ENCODE measurements at places on chromosomes 2 and 18.

- DNase-seq, result no peak
Measured at GRCh38 chr2:83067947-83068346, 1391.1 kb downstream of the SUCLG1 start.

GRCh38 chr2:129488376-129488775 lies 491.1 kb upstream of the RAB6C start:
- DNase-seq, result no peak

DNA sequence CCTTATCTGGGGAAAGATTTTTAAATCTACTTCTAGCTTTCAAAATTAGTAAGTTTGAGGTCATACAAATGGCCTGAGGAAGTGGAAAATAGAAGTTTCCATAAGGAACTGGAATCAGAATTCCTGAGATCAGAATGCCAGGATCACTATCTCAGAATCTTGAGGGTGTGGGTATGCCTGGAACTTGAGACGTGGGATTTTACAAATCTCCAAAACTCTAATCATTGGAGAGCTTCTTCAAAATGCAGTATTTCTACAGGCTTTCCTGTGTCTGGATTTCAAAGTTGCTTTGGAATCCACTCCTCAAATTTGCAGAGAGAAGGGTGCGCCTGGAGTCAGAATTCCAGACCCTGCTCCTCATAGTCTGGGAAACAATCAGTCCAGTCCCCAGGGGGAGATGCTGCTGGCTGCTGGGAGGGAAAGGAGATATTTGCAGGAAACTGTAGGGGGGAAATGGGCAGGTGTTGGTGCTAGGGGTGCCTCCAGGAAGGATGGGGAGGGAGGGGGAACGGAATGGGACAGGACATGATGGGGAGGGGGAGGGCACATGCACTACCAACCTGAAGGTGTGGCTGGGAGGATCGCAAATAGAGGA lies 31.0 kb upstream of the CATIP start:
- no peak for DNase-seq

GRCh38 chr2:171822525-171823322 lies 71.3 kb downstream of the SLC25A12 start:
- no peak for DNase-seq

DNA sequence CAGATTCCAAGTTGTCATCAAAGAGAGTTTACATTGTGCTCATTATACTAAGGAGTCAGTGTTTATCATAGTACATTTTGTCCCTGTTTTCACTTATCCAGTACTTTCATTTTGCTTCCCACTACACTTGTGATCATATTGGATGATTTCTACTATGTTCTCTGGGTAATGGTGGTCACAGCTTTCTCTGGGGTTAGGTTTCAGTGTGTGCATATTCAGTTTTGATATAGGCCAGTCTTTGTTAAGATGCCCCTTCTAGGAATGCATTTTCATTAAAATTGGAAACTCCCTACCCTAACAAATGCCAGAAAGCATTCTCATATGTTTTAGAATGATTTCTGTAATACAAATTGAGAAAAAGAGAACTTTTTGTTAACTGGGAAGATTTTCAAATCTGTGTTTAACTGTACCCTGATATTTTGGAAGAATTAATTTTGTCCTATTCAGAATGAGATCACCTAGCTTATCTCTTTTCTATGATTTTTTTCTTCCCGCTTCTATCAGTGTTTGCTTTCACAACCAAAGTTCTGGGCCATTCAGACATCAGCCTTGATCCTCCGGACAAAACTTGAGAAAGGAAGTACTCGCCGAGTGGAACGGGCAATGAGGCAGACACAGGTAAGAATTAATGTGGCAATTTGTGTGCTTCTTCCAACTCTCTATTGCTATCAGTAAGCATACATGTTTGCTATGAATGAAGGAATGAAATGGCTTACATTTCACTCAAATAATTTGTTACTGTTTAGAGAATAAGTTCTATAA lies 74.6 kb downstream of the TTC27 start:
- DNase-seq, result no peak

DNA sequence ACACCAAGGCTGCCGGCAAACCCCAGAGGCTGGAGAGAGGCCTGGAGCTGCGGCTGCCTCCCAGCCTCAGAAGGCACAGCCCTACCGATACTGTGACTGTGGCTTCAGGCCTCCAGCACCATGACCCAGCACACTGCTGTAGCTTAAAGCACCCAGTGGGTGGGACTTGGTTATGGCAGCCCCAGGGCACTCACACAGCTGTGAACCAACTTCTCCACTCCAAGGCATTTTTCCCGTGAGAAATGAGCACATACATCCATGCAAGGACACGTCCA lies 199.5 kb downstream of the NDUFA10 start:
- no peak for DNase-seq

GRCh38 chr2:73922681-73923080 lies 4.0 kb upstream of the DGUOK start:
- no peak for DNase-seq

DNA sequence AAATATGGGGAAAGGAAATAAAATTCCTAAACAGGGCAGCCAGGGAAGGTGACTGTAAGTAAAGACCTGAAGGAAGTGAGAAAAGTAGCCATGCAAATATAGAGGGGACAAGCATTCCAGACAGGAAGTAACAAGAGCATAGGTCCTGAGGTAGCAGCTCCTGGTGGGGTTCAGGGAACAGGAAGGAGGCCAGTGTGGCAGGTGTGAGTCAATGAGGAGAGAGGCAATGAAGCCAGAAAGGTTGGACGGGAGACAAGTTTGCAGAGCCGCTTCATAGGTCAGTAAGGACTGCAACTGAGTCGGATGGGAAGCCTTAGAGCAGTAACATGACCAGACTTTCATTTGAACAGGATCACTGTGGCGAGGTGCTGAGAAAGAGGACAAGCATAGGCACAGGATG lies 150.9 kb downstream of the METTL4 start:
- no peak for DNase-seq

GRCh38 chr2:30756051-30756719 lies 51.1 kb downstream of the CAPN13 start:
- DNase-seq, result peak; percentile 62

DNA sequence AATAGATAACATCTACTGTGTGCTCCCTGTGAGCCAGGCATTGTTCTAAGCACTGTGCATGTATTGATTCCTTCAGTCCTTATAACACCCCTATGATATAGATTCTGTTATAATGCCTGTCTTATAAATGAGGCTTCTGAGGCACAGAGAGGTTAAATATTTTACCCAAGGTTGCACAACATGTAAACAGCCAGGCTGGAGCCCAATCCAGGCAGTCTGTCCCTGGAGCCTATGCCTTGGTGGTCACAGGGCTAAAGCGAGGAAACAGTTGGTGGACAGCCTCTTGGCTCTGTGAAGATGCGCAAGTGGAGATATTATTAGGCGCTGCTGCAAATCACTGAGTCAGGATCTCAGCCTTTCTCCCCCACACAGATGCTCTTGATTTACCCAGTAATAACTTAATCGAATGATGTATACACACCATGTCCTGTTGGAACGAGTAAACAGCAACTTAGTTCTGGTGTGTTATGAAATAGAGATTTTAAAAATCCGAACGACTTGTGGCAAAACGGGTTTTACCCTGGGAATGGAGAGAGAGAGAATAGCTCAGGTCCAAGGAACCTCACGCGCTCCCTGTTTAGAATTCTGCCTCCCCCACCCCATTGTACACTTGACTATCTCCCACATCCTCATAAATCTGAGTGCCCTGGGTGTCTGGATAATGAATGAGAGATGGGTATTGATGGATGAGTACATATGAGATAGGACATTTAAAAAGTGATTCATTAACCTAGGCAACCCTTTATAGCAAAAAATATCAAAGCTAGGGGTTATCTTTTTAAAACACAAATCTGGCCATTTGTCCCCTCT lies 231.9 kb downstream of the BCL2 start:
- no peak for DNase-seq

DNA sequence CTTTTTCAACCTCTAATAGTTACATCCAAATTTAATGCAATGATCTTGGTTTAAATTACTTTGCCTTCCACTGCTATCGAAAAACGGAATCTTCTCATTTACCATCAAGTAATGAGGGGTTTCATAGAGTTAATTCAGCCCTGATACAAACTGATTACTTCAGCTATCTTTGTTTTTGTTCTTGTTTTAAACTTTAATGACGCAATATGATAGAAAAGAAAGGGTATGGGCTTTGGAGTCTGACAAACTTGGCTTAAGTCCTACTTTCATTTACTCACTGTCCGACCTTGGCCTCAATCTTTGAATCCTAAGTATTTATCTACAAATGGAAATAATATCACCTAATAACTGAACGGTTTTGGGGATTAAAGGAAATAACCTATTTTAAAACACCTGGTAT lies 16.1 kb downstream of the ADAM17 start:
- no peak for DNase-seq

DNA sequence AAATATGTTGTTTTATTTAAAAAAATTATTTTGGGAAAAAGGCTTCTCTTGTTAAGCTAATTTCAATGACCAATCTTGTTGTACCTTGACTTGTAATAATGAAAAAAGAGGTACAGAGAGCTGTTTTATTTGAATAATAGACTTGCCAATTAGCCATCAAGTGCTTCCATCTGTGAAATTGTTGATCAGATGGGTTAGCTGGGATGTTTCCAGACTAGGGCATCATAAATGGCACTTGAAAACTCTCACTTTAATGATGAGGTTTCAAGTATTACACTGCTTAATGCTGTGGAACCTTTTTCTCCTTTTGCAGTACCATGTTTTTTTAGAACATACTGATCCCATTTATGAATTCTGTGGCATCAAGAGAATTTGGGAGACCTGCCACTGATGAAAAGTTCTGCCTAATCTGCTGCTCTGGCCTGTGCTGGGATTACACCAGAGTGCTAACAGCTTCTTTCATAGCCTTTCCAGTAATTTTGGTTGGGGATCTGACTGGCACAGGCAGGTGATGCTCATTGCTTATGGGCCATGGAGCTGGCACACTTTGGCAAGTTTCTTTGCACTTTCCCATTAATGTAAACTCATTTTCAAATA lies 24.2 kb downstream of the PSMD14 start:
- no peak for DNase-seq

DNA sequence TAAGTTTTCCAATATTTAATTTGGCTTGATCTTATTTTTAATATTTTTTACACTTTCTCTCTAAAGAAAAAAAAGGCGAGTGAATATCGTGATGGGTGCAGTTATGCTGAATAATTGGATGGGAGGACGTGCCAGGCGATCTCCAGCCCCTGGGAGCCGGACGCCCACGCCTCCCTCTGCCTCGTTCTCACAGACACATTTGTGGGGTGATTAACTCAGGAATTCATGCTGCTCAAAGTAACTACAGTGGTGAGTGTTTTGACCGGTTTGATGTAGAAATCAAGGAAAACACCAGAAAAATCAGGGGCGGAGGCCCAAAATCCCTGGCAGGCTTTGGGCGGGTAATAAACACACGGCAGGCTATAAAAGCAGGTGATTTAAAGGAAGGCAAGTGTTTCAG lies 736.8 kb upstream of the SALL3 start:
- DNase-seq, result no peak

GRCh38 chr2:46076251-46076650 lies 221.0 kb upstream of the EPAS1 start:
- no peak for DNase-seq

- no peak for DNase-seq
Measured at GRCh38 chr2:31031132-31031706, 107.0 kb downstream of the GALNT14 start.

DNA sequence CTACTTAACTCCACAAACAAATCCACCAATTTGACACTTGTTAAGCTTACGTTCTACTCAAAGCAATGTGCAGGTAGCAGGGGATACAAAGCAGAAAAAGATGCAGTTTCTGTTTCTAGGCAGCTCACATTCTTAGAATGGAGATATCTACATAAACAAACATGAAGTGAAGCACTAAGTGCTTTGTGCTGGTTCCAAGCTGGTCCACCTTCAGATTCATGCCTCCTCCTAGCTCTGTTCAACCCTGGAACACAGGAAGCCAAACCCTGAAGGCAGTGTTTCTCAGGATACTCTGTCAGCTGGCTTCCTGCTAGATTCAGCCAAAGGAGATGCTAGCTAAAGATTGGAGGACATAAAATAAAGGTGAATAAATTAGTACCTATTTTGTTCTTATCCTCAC lies 55.3 kb upstream of the NOL4 start:
- DNase-seq, result no peak

DNA sequence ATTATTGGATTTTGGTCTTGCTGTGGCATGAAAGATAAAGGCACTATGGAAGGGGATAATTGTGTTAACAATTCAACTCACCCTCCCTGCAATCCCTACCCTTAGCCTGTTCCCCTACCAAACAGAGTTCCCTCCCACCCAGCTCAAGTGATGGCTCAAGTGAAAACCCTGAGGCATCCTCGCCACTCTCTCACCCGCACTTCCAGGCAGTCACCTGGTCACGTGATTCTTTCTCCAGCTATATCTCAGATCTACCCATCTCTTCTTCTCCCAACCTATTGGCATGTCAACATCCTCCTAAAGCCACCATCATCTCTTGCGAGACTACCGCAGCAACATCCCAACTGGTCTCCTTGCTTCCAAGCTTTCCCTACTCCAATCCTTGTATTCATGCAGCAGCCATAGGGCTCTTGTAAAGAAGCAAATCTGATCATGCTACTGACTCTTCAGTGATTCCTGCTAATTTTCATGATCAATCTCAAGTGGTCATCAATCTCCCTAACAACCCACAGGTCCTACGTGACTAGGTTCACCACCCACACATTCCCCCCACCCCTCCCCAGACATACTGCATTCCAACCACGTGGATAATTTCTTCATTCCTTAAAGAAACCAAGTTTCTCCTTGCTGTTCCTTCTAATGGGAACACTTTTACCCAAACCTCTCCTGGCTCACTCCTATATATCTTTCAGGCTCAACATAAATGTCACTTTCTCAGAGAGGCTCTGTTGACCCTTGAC lies 66.7 kb downstream of the MBD2 start:
- no peak for DNase-seq

GRCh38 chr2:121177896-121178295 lies 107.1 kb downstream of the TFCP2L1 start:
- DNase-seq, result no peak

- no peak for DNase-seq
Measured at GRCh38 chr2:67393237-67393636, 3.9 kb upstream of the ETAA1 start.

- DNase-seq, result no peak
Measured at GRCh38 chr2:25076749-25077148, 34.9 kb downstream of the EFR3B start.

- DNase-seq, result no peak
Measured at GRCh38 chr2:197349699-197350098, 39.1 kb upstream of the ANKRD44 start.

DNA sequence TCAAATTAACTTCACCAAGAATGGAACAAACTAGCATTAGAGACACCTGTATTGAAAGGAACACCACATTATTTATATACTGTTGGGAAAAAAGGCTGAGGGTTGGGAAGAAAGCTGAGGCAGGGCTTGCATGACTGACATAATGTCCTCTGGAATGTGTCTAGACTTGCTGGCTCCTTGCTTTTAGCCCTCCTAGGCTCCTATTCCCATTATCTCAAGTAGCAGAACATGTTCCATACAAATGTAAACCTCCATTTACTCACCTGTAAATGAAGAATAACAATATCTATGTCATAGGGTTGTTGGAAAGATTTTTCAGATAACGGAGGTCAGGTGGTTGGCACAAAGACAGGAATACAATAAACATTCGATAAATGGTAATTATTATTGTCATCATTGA lies 976 bp upstream of the ACADL start:
- DNase-seq, result no peak

GRCh38 chr2:124186801-124187200 lies 161.7 kb downstream of the CNTNAP5 start:
- DNase-seq, result no peak

GRCh38 chr18:9211955-9212354 lies 75.4 kb downstream of the ANKRD12 start:
- DNase-seq, result no peak

GRCh38 chr2:225020168-225020849 lies 22.0 kb downstream of the DOCK10 start:
- no peak for DNase-seq

Data from Calu3 (cell line).